Choroid plexus epithelial cell (primary cell): ENCODE measurements at places on chromosomes 13 and 19.
A peak's percentile ranks its signal among the peaks of the same experiment; 100 is the strongest.

DNA sequence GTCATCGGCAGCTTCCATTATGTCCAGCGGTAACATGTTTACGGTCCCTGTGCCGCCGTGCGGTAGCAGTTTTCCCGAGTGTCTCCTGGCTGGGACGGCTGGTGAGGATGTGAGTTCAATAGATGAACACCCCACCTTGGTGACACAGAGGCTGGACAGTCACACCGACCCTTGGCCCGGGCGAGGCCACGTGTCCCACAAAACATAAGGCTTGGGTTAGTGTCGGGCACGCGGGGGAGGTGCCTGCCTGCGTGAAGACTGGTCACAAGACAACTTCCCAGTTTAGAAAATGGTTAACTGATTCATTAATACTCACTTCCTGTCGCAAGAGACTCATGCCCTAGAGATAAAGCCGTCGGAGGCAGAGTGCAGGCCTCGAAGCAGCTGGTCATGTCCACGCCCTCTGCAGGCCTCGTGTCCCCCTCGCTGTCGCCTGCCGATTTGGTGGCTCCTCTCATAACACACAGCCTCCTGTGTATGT lies 17.2 kb downstream of the RASA3 start:
- peak; percentile 75 for DNase-seq

- DNase-seq = no peak
These were observed 113.7 kb upstream of the SGCG start for GRCh38 chr13:23067129-23067528.

- DNase-seq = no peak
These were observed 2.0 kb downstream of the ZSCAN1 start for GRCh38 chr19:58035863-58036262.

- no peak for DNase-seq
These were observed 72.9 kb upstream of the UQCRFS1 start for GRCh38 chr19:29285878-29286277.

GRCh38 chr13:101623470-101624209 lies 171.2 kb downstream of the ITGBL1 start:
- DNase-seq = peak; percentile 46

DNA sequence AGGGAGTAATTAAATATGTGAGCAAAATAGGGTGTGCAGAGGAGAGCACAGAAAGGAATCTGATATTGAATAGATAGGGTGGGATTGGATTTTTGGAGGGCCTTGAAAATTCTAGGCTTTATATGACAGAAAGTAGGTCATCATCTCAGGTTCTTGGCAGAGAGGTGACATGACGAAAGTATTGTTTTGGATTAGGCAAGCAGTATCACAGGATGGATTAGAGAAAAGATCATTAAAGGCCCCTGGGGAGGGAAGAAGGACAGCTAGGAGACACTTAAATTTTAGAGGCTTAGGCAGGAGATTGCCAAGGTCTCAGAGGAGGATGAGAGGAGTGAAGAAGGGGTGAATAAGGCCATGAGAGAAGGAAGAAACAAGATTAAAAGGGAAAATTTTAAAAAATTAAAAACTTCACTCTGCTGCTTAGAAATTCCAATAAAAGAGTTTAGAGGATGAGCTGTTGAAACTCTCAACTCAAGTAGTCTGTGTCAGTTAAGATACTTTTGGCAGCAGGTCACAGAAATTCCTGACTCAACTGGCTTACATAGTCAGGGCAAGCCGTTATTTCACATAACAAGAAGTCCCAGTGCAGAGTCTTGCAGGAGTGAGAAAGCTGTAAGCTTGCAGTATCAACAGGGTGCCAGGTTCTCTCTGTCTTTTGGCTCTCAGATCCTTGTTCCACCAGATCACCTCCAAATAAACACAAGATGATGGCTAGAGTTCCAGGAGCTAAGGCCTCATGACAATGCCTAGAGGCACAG lies 8.8 kb downstream of the GPC6 start:
- DNase-seq = peak; percentile 85

GRCh38 chr13:98226496-98226895 lies 49.4 kb upstream of the RNF113B start:
- no peak for DNase-seq

- no peak for DNase-seq
These were observed 46.3 kb downstream of the CCNE1 start for GRCh38 chr19:29858000-29858596.

DNA sequence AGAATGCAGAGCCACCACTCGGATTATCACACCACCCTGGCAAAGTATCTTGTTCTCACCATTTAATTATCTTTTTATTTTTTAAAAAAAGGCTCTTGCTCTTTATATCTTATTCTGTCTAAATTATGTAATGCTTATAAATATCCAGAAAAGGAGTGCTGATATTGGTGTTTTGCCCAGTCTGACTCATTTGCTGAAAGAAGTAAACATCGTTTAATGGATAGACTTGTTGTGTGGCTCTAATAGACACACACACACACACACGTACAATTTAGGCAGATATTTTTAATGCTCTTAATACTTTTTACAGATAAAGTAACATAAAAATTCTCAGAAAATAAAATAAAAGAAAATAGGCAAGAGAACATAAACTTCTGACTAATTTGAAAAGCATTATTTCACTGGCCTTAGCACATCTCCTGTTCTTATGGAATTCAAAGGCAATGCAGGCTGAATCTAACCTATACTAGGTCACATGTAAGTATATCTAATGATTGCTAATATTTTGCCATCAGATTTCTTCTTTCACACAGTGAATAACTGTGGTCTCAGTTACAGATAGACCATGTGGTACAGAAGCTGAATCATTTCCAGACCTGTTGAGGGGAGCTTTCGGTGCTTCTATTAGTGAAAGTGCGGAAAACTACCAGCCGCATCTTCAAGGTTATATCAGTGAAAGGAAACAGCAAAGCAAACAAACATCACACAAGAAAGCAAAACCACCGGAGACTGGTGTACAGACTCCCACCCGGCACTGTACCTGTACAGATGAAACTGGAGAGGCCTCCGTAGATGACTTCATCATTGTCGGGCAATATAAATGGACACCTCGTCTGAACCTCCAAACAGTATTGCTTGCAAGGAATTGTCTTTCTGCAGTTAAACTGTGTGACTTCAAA lies 642.1 kb upstream of the ARGLU1 start:
- DNase-seq = peak; percentile 69

DNA sequence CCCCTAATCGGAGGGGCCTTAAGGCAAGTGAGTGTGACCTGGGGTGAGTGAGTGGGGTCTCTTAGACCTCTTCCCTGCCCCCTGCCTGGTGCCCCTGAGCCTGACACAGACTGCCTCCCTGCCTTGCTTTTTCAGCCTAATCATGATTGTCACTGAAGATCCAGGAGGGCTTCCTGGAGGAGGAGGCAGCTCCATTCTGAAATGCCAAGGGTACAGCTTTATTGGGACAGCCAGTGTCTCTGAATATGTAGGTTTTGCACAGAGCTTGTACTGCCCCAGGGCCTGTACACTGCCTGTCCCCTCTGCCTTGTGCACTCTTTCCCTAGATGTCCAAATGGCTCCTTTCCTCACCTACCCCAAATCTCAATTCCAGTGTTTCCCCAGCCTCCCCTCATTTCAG lies 26.1 kb upstream of the SEMA6B start:
- DNase-seq = no peak

DNA sequence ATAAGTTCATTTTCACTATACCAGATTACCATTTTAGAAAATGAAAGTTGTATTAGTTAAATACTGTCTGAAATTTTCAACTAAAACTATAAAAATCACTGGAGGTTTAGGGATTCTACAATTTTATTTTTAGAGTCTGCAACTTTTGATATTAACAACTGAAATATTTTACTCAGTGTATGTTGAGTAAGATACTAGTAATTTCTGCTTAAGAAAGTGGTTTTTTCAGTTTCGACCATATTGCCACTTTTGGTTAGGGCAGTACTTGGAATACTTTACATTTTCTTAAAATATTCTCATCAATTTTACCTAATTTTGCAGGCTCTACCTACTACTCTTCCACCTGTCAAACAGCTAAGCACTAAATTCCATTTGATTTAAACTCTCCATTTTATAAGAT lies 59.6 kb downstream of the KCNRG start:
- no peak for DNase-seq

GRCh38 chr19:46000491-46001246 lies 5.4 kb downstream of the CCDC61 start:
- DNase-seq = peak; percentile 35

- DNase-seq = no peak
These were observed 248.8 kb downstream of the SLITRK5 start for GRCh38 chr13:87919956-87920355.

- DNase-seq = peak; percentile 14
These were observed 57.7 kb downstream of the ING1 start for GRCh38 chr13:110771194-110771593.

DNA sequence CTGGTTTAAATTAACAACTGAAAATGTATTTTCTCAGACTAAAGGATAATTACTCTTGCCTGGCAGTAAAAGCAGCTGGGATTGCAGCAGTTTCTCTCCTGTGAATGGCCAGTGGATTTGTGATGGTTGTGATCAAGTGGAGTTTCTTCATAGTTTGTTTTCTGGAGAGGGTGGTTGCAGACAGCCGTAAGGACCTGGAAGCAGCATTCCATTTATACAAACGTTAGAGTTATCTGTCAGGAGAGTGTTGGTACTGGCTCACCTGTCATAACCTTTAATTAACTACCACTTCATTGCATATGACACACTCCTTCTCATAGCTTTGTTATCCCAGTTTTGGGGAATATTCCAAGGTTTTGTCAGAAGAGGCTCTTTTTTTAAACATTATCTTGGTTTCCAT lies 258.4 kb upstream of the SLC10A2 start:
- DNase-seq = no peak

GRCh38 chr13:30504081-30504480 lies 38.3 kb upstream of the HMGB1 start:
- peak; percentile 48 for DNase-seq

DNA sequence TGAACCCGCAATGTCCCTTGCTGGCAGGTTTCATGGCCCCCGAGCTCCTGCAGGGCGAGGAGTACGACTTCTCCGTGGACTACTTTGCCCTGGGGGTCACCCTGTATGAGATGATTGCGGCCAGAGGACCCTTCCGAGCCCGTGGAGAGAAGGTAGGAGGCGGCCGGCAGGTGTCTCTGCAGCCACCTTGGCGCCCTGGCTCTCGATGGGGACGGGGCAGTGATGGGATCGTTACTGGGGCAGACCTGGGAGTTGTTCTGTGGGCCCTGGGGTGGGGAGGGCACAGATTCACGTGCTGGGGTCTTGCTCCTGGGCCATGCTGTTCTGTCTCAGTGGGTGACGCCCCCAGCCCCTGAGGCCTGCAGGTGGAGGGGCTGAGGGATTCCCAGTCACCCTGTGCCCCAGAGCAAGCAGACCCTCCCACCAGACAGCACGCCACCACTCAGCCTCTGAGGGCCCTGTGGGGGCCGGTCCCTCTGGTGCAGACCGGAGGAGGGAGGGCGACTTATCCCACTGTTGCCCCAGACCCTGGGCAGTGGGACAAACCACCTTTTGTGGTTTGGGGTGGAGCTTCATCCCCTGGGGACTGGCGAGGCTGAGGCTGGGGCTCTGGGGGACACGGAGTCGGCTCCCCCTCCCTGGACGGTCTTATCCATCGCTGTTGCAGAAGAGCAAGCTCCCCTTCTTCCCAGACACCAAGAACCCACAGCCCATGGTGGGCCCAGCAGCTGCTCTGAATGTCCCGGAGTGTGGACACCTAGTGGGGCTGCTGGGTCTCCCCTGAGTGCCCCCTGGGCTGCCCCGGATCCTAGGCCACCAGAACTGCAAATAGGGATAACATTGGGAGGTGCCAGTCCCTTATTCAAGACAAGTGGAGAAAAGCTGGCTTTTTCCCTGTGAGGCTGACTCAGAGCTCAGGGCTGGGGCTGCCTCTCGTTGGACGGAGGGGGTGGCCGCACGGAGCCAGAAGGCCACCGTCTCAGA lies 27.5 kb upstream of the TMEM255B start:
- DNase-seq = no peak

DNA sequence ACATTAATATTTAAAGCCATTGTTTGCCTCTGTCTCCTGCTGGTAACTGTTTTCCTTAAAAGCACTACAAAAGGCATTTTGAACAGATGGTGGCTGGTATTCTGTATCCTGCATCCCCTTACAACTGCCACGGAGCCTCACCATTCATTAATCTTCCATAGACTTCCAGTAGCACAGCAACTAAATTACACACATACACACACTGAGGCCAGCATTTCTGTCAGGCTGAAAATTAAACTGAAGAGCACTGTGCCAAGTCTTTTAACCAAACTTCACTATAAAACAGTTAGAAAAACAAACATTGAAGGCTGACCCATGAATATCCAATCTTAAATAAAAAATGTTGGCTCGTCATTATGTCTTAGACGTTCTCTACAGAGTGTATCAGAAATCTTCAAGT lies 697.8 kb downstream of the DACH1 start:
- DNase-seq = no peak

DNA sequence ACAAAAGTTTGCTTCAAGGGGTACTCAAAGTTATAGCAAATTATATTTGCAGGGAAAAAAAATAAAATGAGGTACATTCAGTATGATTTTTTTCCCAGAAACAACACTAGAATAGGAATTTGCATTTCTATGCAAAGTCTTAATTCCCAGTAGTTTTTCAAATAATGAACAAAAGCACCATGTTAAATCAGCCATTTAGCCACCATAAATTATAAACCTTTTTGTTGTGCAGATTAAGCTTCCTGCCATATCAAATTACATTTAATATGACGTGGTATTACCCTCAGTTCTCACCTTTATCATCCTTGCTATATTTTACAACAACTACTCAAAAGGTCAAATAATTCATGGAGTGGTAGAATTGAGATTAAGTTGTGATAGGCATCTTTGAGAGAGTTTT lies 136.6 kb upstream of the FRY start:
- no peak for DNase-seq

DNA sequence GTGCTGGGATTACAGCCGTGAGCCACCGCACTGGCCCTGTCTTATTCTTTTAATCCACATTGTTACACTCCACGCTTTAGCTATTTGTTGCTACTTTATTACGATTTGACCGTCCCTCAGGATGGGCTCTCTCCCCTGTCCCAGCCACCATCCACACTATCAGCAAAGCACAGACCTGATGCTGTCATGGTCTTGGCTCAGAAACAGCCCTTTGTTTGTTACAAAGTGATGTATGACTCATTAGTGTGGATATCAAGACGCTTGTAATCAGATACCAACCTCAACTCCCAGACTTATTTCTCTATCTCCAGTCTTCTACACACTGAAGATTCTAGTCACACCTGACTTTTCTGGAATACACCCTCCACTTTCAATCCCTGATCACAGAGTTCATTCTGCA lies 84.6 kb upstream of the FREM2 start:
- DNase-seq = peak; percentile 6

DNA sequence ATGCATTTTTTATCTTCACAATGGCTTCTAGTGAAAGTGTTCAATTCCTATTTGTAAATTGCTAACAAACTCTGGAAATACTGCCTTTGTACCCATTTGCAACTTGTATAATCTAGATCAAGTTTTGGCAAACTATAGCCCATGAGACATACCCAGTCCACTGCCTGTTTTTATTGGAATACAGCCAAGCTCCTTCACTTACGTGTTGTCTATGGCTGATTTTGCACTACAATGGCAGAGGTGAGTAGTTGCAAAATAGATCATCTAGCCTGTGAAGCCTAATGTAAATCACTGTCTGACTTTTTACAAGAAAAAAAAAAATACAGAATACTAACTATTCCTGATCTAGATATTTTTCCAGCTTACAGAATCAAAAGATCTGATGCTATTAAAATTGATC lies 37.1 kb downstream of the DZIP1 start:
- DNase-seq = peak; percentile 75

GRCh38 chr19:48393559-48394330 lies at the start of gene GRIN2D:
Gene GRIN2D, plus strand, starts transcription at chr19:48393668. Its CDS starts 4,725 bp downstream, at chr19:48398393.
- DNase-seq = peak; percentile 51

GRCh38 chr13:110361365-110361911 lies 54.4 kb downstream of the COL4A2 start:
- peak; percentile 98 for DNase-seq

GRCh38 chr19:7492142-7492541 lies 3.3 kb upstream of the PEX11G start:
- DNase-seq = peak; percentile 34
